A549 treated with Mapracorat at 1 μM for 4 hours (cell line): ENCODE measurements at places on chromosomes 16 and 17. TPM values are rescaled to one million over a fixed set of nuclear protein-coding genes. Genes with fewer than 3 reads are reported as not detected.

Gene JPT2
- total RNA-seq, result 167 to 196 TPM (median 178 TPM) in 5 replicates

Gene IRF8
- total RNA-seq, result 0.13 to 0.39 TPM (median 0.22 TPM) in 5 replicates

Gene DNAH2
- total RNA-seq, result 0.01 to 0.02 TPM (median 0.01 TPM) in 4 of 5 replicates, not detected in the other

Gene NPIPA7
- 5.4 to 12.3 TPM (median 10.6 TPM) in 5 replicates for total RNA-seq
